ENCODE measurements at places on chromosomes 13 and 19.

- peaks cover 36% of the 10 kb centered on the region for H3K27me3 ChIP-seq
- no peak overlapping the region for H3K27ac ChIP-seq
- no peak for DNase-seq
- peaks cover 8% of the 10 kb centered on the region for H3K4me1 ChIP-seq
- H3K36me3 ChIP-seq, result no peaks in the 10 kb centered on the region
Observed at GRCh38 chr19:33304371-33304759, 2.0 kb upstream of the CEBPA start.

- H3K4me1 ChIP-seq, result no peaks in the 10 kb centered on the region
- H3K4me3 ChIP-seq, result no peak overlapping the region
- H3K27me3 ChIP-seq, result peaks cover 3% of the 10 kb centered on the region
- peaks cover 76% of the 10 kb centered on the region for H3K36me3 ChIP-seq
- no peak for DNase-seq
- H3K27ac ChIP-seq, result no peak overlapping the region
Observed at GRCh38 chr19:50046649-50047503, 21.1 kb downstream of the ZNF473 start.

DNA sequence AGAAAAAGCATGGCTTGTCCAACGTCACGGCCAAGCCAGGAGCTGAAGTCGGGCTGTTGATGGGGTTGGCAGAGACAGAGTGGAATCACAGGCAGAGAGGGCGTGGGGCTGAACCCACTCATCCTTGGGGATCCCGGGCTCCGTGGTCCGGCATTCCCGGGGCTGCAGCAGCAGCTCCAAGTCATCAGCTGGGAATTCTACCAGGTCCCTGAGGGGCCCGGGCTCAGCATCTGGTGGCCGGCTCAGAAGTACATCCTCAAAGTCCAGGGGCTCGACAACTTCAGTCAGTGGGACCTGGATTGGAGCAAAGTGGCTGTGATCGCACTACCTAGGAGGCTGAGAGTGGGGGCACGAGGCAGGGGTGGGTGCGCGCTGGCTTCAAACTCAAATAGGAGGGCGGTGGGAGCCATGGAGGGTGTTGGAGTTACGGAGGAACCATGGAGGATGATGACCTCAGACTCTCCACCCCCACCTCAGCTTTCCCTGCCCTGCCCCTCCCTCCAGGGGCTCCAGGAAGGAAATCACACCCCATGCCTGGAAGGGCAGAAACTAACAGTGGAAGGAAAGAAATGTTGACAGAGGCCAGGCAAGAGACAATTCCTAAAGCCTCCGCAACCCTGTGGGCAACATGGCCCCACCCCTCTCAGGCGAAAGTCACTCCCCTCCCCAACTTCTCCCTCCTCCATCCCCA, 9.5 kb downstream of the DOCK6 start:
- no peaks in the 10 kb centered on the region for H3K27me3 ChIP-seq
- H3K4me3 ChIP-seq, result no peak overlapping the region
- no peak for DNase-seq
- no peaks in the 10 kb centered on the region for H3K36me3 ChIP-seq
- H3K27ac ChIP-seq, result no peak overlapping the region

DNA sequence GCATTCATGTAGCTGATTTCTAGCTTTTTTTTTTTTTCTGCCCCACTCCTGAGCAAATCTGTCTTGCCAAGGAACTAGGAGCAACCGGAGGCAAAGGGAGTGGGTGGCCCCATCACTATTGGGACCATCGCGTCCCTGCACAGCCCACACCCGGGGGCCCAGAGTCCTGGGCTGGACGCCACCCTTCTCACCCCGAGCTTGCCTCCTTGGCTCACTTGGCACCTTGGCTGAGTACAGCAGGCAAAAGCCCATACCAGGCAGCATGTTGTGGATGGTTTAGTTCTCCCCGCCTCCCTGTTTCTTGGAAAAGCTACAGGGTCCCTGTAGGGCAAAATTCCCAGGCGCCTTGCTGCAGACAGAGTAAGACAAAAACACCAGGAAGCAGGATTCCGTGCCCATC, 13.7 kb downstream of the SMIM24 start:
- H3K36me3 ChIP-seq, result peaks cover 22% of the 10 kb centered on the region
- peaks cover 33% of the 10 kb centered on the region for H3K27me3 ChIP-seq
- peaks cover 12% of the 10 kb centered on the region for H3K4me1 ChIP-seq
- no peak overlapping the region for H3K27ac ChIP-seq
- no peak overlapping the region for H3K4me3 ChIP-seq

DNA sequence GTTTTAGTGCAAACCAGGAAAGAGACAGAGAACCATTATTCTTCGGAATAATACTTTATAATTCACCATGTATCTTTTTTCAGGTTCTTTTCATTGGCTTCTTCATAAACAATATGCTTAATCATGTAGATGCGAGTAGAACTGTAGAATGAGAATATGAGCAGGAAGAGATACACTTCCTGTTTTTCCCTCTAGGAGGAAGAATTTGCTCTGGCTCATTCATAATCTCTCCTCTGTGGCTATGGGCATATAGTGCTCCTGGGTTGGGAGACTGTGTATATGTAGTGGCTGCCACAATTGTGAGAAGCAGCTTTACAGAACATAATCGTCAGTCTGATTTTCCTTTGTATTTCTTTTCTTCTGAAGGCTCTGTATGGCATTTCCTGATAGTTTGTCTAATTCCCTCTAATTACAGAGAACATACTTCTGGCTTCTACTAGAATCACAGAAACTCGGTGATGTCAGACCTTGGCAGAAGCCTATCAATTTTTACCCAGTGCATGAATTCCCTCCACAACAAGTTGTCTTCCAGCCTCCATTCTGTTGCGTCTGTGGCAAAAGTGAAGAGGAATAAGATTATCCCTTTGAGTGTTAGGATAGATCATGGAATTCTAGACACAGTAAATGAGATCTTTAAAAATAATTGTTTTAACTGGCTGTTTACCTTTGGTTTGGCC, 2.9 kb upstream of the DCLK1 start:
- peaks cover 11% of the 10 kb centered on the region for H3K27me3 ChIP-seq
- H3K4me3 ChIP-seq, result no peak overlapping the region
- DNase-seq, result no peak
- no peaks in the 10 kb centered on the region for H3K4me1 ChIP-seq

DNA sequence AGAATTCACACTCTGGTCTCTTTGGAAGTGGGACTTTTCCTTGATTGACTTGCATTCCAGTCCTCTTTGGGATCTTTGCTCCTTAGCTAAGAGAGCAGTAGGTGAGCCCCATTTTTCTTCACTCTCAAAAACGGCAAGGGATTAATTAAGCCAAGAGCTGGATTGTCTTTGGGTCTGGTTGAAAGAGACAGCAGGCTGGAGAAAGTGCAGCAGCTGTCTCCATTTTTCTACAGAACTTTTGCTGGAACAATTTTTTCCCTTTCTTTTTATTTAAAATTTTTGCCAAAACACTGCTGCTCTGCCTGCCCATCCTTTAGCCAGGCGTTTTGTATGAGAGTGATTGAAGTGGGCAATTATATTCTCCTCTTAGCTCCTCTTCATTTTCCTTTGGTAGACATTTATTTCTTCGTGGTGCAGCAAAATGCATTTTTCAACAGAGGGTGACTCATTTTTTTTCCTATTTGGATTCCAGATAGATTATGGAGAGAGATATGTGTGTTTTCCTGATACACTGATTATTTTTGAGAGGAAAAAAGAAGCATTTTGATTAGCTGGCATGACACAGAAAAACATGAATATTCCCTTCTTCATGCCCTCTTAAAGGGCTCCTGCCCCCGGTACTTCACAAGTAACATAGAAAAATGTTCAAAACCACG, 371.2 kb upstream of the NBEA start:
- H3K4me1 ChIP-seq, result peaks cover 14% of the 10 kb centered on the region
- no peaks in the 10 kb centered on the region for H3K27me3 ChIP-seq
- no peak overlapping the region for H3K27ac ChIP-seq

DNA sequence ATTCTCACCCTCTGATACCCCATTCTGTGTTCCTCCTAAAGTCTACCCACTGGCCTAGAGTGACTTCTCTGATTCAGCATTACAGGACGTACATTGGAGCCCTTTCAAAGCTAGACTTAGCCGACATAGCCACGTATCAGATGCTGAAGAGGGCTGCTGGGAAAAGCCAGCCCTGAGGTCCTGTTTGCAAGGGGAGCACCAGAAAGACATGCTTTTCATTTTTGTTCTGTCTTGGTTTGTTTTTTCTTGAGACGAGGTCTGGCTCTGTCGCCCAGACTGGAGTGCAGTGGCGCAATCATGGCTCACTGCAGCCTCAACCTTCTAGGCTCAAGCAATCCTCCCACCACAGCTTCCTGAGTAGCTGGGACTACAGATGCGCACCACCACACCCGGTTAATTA, 6.3 kb upstream of the ZSWIM4 start:
- peak overlapping the region; percentile 97 for H3K27ac ChIP-seq
- DNase-seq, result no peak
- H3K4me3 ChIP-seq, result no peak overlapping the region
- H3K27me3 ChIP-seq, result peaks cover 2% of the 10 kb centered on the region

GRCh38 chr19:11519138-11519537, 9.8 kb downstream of the ECSIT start:
- no peak overlapping the region for H3K4me3 ChIP-seq
- H3K36me3 ChIP-seq, result peaks cover 9% of the 10 kb centered on the region
- H3K4me1 ChIP-seq, result no peaks in the 10 kb centered on the region
- DNase-seq, result no peak
- H3K27me3 ChIP-seq, result peaks cover 5% of the 10 kb centered on the region

DNA sequence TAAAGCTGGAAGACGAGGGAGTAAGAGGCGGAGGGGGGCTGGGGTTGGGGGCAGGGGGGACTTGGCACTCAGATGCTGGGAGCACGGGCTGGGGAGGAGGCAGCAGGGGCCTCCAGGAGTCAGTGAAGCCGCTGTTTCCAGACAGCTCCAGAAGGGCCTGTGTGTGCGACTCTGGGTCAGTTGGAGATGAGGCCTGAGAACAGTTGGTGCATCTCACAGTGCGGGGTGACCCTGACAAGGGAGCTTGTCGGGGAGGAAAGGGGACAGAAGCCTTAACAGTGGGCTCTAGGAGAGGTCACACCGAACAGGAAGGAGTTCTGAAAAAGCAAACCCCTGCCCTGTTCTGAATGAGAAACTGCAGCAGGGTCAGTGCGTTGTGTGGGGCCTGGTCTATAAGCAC, 11.2 kb downstream of the NAXD start:
- H3K27ac ChIP-seq, result peak overlapping the region; percentile 36
- H3K27me3 ChIP-seq, result peaks cover 5% of the 10 kb centered on the region

DNA sequence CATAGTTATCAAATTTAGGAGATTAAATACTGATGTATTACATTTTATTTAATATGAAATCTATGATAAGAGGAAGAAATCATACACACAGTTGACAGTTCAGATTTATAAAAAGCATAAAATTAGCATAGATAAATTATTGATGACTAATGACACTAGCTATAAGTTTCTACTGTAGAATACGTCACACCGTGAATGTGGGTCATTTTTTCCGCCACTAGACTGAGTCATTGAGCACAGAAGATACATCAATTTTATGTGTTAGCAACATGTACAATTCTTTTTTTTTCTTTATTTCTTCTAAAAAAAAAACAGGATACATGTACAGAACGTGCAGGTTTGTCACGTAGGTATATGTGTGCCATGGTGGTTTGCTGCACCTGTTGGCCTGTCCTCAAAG, 22.2 kb downstream of the AP2S1 start:
- H3K4me3 ChIP-seq, result no peak overlapping the region
- peaks cover 5% of the 10 kb centered on the region for H3K27me3 ChIP-seq
- H3K4me1 ChIP-seq, result peaks cover 24% of the 10 kb centered on the region
- H3K36me3 ChIP-seq, result peaks cover 7% of the 10 kb centered on the region

DNA sequence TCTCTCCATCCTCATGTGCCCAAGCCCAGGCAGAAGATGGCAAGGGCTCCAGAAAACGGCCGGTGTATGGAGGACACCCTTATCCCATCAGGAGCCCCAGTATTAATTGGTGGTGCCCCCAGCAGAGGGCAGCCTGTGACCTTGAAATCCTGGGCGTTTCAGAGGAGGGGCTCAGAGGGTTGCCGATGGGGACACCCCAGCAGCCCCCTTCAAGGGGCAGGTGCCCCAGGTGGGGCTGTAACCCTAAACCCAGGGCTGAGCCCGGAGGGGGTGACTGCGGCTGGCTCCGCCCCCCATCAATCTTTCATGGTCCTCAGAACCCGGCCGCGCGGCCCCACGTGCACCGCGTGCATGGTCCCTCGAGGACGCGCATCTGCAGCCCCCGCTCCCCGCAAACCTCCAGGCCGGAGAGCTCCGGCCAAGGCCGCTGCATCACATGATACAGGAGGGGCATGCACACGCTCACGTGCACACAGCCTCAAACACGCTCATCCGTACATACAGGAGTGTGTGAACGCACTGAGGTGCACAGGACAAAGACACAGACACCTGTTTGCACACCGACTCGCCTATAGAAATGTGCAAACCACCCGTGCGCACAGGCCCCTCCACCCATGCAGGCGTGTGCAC, 949 bp downstream of the RAB3A start:
- peak overlapping the region; percentile 95 for H3K4me3 ChIP-seq
- H3K27ac ChIP-seq, result no peak overlapping the region

DNA sequence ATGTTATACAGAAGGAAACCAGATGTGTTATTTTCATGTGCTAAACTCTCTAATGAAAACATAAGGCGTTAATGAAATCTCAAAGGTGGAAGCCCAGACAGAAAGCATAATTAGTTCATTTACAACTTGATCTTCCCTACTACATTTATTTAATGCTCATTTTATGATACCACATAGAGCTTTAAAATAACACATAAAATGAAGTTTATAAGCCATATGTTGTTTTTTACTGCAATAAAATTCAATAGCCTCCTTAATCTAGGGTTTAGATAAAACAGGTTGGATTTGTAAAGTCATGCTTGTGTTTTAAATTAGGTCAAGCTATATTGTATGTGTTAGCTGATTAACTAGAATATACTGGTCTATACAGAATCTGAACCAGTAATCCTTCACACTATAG, 81.2 kb downstream of the TNFRSF19 start:
- no peak for DNase-seq
- H3K4me1 ChIP-seq, result peaks cover 10% of the 10 kb centered on the region
- no peak overlapping the region for H3K4me3 ChIP-seq
- H3K27ac ChIP-seq, result no peak overlapping the region

DNA sequence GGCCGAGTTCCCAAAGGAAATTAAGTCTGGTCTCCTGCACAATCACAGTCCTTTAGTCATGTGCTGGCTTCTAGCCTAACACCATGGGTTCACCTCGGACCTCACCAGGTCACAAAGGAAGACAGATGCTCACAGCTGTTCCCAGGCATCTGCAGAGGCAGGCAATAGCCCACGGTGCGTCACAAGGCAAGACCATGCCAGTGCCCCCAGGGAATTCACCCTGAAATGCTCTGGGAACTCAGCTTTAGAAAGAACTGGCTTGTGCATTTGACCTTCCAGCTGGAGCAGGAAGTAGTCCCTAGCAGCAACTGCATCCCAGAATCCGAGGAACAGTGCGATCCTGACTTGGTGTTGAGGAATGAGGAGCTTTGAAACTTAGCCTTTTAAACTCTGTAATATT, 96.8 kb upstream of the WASF3 start:
- H3K27ac ChIP-seq, result no peak overlapping the region
- DNase-seq, result no peak
- H3K4me3 ChIP-seq, result no peak overlapping the region
- peaks cover 4% of the 10 kb centered on the region for H3K27me3 ChIP-seq
- H3K36me3 ChIP-seq, result no peaks in the 10 kb centered on the region

- no peaks in the 10 kb centered on the region for H3K36me3 ChIP-seq
- no peak for DNase-seq
- H3K27ac ChIP-seq, result no peak overlapping the region
- no peaks in the 10 kb centered on the region for H3K4me1 ChIP-seq
- H3K27me3 ChIP-seq, result no peaks in the 10 kb centered on the region
Observed at GRCh38 chr13:87274209-87274819, 396.9 kb upstream of the SLITRK5 start.

GRCh38 chr19:15284896-15285295, 47.4 kb downstream of the BRD4 start:
- H3K36me3 ChIP-seq, result no peaks in the 10 kb centered on the region
- peak overlapping the region; percentile 54 for H3K27ac ChIP-seq
- DNase-seq, result no peak
- peaks cover 88% of the 10 kb centered on the region for H3K4me1 ChIP-seq

GRCh38 chr13:92179223-92179622, 780.8 kb downstream of the GPC5 start:
- H3K36me3 ChIP-seq, result no peaks in the 10 kb centered on the region
- no peaks in the 10 kb centered on the region for H3K27me3 ChIP-seq
- no peak overlapping the region for H3K4me3 ChIP-seq
- no peaks in the 10 kb centered on the region for H3K4me1 ChIP-seq
- H3K27ac ChIP-seq, result no peak overlapping the region
